Stimulated activated CD8-positive, alpha-beta memory T cell treated with anti-CD3 and anti-CD28 coated beads, Interleukin-2, amount 100 ng/mL, for 1 hour (primary cell): ENCODE measurements at places on chromosomes 6 and 20.
A peak's percentile ranks its signal among the peaks of the same experiment; 100 is the strongest.

DNA sequence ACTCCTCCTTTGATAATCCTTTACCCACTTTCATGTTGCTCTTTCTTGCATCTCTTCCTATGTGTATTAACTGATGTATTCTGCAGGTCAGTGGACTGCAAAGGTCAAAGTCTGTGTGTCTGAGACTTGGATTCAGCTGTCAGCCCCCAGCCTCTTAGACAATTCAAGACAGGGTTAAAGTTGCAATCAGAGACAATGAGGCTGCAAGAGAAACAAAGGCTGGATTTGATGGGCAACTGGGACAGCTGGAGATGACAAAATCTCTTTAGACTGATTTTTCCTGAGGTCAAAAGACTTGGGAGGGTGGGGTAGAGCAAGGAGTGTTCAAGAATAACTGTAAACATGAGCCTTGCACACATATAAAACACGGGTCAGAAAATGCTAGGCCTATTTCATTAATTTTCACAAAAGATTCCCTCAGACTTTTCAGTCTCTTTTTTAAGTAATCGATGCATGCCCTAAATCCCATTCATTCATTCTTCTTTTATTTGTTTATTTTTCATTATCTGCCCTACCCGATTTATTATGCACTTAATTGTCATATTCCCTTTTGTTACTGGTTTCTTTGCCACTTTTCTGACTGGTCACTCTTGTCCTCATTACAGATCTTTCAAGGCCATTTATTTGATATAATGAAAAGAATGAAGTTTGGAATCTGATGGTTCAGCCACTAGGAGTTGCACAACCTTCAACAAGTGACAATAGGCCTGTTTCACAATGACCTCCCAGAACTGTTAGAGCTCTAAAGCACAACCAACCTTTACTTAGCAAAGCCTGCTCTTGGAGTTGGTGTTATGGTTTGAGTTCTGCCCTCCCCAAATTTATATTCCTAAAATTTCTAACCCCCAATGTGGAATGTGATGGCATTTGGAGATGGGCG lies 33.8 kb upstream of the AKAP12 start:
- DNase-seq: no peak

GRCh38 chr6:150841697-150842096 lies 23.8 kb upstream of the MTHFD1L start:
- no peak for DNase-seq

GRCh38 chr6:30907758-30908591 lies at the start of gene GTF2H4:
Gene GTF2H4 (plus strand): TSS chr6:30908207.
- peak; percentile 90 for DNase-seq

DNA sequence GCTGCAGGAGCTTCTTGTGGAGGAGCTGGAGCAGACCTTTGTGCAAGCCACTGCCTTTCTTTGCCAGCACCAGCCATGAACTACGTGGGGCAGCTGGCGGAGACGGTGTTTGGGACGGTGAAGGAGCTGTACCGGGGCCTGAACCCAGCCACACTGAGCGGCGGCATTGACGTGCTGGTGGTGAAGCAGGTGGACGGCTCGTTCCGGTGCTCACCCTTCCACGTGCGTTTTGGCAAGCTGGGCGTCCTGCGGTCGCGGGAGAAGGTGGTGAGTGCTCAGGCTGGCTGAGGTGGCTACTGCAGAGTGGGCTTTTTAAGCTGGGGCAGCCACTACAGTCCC lies 5.1 kb downstream of the LPIN3 start:
- no peak for DNase-seq

DNA sequence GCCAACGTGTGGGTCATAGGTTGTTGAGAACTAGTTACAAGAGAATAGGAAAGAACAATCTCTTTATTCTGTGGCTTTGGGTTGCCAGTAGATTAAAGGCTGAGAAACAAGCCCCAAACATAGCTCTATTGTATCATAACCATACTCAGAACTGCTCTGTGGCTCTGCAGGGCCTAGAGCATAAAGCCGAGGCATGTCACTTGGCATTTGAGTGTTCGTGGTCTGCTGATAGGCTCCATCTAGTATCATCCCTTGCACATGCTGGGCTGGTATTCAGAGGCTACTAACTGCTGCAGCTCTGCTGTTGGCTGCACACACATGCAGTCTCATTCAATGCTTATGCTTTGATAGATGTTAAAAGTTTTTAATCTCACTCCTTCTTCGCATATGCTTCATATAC lies 157.9 kb downstream of the OGFRL1 start:
- no peak for DNase-seq

DNA sequence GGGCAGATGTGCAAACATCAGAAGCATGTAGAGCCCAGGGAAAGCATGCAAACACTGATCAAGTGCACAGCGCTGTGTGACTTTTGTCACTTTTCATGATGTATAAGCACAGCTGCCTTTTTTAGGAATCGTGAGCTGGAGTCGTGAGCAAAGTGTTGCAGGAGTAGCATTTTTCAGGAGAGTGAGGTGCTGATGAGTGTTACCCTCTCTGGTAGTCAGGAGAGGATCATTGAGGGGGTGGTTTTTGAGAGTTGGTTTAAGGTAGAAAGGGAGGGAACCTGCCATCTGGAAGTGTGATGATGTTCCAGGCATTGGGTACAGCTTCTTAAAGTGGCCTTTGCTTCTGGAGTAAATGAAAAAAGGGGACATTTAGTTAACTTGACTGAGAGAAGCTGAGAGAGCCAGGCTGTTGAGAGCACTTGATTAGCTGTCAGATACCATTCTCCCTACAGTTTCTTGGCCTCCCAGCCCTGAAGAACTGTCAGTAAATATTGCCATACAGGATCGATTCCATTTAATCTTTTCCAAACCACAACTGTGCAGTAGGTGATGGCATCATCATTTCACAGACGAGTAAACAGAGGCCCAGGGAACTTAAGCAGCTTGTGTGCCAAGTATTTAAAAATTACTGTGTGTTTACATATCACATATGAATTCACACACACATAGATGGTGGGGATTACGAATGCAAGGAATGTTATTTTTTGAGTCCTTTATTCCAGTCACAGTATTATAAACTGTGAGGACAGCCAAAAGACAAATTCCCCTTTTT lies 28.9 kb downstream of the TPD52L1 start:
- no peak for DNase-seq

GRCh38 chr6:53244958-53245357 lies 96.3 kb upstream of the GCM1 start:
- no peak for DNase-seq

DNA sequence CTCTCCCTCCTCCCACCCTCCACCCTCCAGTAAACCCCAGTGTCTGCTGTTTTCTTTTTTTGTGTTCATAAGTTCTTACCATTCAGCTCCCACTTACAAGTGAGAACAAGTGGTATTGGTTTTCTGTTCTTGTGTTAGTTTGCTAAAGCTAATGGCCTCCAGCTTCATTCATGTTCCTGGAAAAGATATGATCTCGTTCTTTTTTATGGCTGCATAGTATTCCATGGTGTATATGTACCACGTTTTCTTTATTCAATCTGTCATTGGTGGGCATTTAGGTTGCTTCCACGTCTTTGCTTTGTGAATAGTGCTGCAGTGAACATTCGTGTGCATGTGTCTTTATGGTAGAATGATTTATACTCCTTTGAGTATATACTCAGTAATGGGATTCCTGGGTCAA lies 42.7 kb upstream of the KCNG1 start:
- DNase-seq: no peak

- DNase-seq: no peak
Observed at GRCh38 chr6:127550403-127550802, 26.6 kb upstream of the C6orf58 start.

DNA sequence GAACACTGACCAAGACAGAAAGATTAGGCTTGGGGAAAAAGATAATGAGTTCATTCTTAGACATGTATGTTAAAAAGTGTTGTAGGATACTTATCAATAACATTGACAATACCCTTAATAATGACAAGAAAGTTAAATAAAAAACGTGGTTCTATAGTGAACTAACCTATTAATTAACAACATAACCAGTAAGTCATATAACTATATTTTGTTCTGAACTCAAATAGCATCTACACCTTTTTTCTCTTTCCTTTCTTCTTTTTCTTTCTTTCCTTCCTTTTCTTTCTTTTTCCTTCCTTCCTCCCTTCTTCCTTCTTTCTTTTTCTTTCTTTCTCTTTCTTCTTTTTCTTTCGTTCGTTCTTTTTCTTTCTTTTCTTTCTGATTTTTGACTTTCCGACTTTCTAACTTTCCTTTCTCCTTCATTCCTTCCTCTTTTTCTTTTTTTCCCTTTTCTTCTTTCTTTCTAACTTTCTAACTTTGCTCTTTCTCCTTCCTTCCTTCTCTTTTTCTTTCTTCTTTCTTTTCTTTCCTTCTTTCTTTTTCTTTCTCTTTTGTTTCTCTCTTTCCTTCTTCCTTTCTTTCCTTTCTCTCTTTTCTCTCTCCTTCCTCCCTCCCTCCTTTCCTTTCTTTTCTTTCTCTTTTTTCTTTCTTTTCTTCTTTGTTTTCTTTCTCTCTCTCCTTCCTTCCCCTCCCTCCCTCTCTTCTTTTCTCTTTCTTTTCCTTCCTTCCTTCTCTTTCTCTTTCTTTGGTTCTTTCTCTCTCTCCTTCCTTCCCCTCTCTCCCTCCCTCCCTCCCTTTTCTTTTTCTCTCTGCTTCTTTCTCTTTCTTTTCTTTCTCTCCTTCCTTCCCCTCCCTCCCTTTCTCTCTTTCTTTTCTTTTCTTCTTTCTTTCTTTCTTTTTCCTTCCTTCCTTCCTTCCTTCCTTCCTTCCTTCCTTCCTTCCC lies 24.6 kb downstream of the PRSS35 start:
- no peak for DNase-seq

GRCh38 chr6:157460182-157460999 lies 79.4 kb downstream of the ZDHHC14 start:
- no peak for DNase-seq

DNA sequence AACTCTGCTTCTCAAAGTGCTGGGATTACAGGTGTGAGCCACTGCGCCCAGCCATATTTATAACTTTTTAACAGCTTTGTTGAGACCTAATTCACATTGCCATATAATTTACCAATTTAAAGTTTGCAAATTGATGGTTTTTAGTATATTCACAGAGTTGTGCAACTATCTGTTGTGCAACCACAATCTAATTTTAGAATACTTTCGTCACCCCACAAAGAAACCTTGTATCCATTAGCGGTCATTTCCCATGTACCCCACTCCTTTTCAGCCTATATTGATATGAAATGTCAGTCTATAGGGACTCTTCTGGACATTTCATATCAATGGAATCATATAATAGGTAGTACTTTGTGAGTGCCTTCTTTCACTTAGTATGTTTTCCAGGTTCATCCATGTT lies 55.8 kb downstream of the FOXO3 start:
- no peak for DNase-seq

GRCh38 chr6:157985378-157986155 lies 3.9 kb downstream of the SYNJ2 start:
- DNase-seq: no peak

DNA sequence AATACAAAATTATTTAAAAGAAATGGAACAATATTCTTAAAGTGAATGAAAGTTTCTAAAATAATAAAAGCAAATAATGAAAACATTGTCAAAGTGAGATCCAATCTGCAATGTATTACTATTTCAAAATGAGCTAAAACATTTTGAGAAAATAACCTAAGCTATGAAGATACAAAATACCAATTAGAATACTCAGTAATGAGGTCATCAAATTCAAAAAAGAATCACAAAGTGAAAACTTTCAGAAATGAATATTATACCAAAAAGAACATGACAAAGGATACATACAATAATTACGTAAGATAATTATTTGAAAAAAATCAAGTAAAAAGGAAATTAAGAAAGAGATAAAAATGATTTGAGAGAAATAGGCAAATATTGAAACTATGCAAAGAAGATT lies 634.5 kb downstream of the EYS start:
- DNase-seq: no peak

GRCh38 chr6:31350196-31351032 lies 6.6 kb downstream of the HLA-B start:
- no peak for DNase-seq

DNA sequence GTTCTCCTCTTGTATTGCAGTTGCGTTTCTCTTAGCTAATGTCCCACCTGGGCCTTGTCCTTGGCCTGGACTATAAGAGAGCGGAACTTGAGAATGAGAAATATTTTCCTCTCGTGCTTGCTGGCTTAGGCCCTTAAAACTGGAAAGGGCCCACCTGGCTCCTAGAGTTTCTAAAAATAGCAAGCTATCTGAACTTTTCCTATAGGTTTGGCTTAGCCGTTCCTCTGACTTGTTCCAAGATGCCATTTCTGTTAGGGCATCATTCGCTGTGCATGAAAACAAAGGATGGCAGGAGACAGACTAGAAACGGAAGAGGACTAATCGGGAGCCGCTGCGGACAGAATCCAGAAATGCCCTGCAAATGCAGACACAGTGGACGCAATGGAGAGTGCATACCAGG lies 4.5 kb downstream of the RIPOR3 start:
- DNase-seq: no peak

DNA sequence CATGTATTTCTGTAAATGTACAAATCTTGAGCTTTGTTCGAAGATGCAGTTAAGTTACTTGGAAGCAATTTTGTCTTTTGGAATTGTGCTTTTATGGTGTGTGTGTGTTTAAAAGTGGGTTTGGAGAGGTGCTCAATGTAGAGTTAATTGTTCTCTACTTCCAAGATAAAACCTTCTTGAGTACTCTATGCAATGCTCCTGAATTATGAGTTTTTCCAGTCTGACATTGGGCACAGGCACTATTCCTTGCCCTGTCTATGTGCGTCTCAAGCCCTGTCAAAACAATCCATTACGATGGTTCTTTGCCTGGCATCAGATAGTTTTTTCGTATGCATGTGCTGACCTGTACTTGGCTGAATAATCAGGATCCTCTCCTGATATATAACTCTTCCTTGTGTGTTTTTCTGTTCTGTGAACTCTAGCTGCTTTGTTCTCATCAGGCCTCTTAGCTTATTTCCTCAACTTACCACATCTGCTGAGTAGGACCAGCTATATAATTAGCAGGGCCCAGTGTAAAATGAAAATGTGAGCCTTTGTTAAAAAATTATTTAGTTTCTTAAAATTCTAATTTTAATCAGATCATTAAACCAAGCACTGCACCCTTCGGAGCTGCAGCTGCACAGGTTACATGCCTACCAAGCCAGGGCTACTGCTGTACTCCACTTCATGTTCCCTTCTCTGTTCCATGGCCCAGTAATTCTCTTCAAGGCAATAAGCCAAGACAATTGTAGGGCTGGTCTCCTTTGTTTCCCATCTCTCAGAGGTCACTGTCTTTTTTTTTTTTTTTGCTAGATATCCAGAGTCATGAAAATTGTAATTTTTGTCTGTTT lies 160.1 kb downstream of the ZFAND3 start:
- DNase-seq: no peak
